Suppressor macrophage (primary cell): ENCODE measurements at places on chromosomes 6 and 20.

DNA sequence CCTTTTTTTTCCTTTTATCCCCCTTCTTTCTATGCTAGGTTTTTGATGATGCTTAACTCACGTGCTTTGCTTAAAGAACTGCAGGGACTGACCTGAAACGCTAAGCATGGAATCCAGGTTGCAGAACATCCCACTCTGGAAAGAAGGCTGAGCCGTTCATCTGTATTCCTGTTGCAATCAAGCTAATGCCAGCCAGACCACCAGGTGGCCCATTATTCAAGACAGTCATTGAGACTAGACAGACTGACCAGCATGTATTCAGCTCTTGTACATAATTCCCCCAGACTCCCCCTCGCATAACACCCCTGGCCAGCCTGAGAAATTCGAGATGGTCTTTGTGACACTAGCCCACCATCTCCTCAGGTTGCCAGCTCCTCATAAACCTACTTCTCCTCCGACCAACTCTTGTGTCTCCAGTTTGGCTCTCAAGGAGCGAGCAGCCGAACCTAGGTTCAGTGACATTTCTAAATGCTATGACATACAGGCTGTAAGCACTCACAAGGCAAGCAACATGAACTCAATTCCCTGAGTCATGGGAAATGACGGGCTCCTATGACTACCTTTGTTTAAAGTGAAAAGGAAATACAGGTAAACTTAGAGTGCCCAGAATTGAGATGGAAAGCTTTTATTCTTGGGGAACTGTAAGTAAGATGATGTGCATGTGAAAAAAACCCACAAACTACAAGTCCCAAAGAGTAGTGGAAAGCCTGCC lies 309.3 kb upstream of the CDYL start:
- DNase-seq, result no peak

DNA sequence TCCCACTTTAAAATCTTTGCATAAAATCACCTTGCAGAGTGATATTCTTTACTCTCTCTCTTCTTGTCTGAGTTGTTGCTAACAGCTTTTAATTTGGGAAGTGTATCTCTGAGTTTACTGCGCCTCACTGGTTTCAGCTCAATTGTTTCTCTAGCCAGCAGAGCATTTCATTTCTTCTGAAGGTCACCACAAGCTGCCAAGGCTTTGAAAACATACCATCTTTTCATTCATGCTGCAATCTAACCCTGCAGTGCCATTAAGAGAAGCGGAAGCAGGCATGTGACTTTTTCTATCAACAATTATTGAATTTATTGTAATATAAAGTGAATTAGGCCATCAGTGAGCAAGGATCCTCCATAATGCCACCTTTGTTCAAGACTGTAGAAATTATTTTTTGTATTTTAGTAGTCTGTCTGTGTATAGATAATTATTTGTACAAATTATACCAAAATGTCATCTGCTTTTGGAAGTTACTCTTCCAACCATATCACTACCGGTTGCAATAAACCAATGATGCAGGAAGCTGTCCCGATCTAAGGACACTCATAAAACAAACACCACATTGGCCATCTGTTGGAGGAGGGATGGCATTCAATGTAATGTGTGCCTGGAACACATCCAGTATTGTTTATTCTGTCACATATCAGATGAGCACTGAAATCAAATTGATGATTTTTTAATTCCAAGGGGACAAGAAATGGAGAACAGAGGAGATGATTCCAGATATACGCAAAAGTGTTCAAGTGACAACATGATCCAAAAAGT lies 26.8 kb downstream of the HS3ST5 start:
- DNase-seq, result no peak

DNA sequence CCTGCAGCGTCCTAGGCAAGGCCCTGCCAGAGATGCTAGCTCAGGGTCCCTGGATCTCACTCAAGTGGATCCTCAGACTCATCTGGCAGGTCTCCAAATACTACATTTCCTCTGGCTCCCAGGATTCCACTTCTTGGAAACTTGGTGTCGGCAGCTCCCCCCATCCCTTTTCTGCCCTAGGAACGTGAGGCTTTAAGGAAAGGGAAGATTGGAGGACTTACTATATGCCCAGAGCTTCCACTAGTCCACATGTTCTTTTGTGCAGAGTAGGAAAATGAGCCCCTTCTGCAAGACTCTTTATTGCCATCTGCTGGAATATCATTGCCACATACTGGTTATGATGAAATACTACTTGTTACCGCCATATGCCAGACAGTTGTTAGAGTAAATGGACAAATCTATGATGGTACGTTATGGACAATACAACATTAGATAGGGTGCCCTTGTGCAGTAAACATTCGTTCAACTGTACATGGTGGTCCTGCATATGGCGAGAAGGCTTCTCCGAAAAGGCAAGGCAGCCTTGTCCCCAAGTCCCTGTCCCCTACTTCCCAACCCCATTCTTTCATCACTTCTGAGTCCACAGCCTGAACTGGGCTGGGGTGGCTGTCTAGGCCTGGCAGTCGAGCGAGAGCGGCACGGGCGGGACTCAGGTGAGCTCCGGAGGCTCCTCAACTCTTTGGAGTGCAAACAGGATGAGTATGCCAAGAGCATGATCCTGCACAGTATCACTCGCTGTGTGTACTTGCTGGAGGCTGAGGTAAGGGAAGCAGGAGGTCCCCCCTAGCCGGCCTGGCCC lies 780 bp downstream of the ARMC12 start:
- DNase-seq, result peak; percentile 90

- DNase-seq, result no peak
These were observed 76.9 kb downstream of the CEP57L1 start for GRCh38 chr6:109172101-109172746.

DNA sequence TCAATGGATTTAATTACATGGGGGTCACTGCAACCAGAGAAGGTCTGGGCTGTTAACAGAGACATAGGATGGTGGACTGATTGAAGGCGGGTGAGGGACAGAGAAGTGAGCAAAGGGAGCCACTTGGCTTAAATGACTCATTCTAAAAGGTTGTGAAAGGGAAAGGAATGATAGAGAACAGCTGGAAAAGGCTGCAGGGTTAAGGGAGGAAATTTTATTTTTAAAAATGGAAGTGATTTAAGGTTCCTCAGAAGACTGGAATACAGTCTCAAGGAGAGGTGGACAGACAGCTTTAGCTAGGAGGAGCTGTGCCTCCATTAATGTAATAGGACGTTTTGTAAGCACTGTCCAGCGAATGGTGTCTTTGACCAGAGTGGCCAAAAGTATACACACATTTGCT lies 46.7 kb downstream of the RGS17 start:
- DNase-seq, result no peak

GRCh38 chr6:45537539-45537938 lies 159.8 kb upstream of the SUPT3H start:
- DNase-seq, result no peak

- DNase-seq, result peak; percentile 50
These were observed 58.2 kb downstream of the TRIM27 start for GRCh38 chr6:28865401-28866204.

GRCh38 chr6:63188828-63189227 lies 22.4 kb upstream of the FKBP1C start:
- no peak for DNase-seq

- peak; percentile 66 for DNase-seq
These were observed 424.4 kb upstream of the MARCKS start for GRCh38 chr6:113432521-113433334.

DNA sequence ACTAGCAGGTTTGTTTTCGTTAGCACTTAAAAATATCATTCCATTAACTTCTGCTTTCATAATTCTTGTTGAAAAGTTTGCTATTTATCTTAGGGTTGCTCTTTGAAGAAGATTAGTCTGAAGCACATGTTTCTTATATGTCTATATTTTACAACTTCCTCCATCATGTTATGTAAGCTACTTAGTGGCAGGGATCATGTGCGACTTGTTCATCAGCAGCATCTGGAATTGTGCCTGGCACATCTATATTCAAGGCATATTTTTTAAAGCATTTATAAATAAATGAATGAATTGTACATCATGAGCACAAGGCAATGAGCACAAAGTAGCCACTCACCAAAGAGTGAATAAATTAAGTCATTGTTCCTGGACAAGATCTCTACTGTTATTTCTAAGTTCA lies 187.2 kb upstream of the COL21A1 start:
- DNase-seq, result no peak

GRCh38 chr6:73983367-73983766 lies 287.4 kb downstream of the CD109 start:
- DNase-seq, result no peak

DNA sequence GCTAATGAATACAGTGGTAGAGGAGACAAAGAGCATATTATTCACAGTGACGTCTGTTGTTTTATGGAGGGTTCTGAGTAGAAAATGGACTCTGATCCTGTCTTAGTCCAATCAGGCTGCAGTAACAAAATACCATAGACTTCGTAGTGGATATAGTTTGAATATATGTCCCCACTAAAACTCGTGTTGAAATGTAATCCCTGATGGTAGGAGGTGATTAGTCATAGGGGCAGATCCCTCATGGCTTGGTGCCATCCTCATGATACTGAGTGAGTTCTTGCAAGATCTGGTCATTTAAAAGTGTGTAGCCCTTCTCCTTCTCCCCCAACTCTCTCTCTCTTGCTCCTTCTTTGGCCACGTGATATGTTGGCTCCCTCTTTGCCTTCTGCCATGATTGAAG lies 82.5 kb downstream of the CD83 start:
- peak; percentile 18 for DNase-seq

DNA sequence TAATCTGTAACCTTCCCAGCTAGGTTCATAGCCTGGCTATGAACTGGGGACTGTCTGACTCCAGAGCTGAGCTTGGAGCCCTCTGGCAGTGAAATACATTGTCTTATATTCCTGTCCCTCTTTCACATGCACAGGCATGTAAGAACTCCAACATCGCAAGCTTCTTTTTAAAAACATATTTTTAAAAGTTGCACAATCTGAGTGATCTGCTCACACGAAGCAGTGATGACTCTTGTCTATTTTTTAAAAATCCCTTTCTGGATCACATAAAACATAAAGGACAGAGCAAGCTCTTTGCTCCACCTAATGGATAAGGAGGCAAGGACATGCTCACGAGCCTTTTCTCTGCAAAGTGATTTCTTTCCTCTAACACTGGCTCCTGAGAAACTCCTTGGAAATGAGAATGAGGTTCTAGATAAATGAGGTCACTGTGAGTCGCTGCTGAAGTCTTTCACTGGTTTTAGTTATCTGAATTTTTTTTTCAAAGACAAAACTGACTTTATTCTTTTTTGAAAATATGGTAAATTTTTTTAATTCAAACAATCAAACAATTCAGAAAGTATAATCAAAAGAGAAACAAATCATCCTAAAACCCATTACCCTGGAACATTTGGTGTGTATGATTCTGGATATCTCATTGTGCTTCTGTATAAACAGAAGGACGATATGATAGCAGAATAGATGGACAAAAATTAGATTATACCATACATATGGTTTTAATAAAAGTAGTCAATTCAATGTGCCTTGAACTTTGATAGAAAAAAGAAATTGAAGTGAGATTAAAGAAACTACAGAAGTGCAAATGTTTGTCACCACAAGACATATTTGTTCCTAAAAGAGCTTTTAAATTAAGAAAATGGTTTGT lies 30.8 kb downstream of the IL20RA start:
- DNase-seq, result peak; percentile 22

DNA sequence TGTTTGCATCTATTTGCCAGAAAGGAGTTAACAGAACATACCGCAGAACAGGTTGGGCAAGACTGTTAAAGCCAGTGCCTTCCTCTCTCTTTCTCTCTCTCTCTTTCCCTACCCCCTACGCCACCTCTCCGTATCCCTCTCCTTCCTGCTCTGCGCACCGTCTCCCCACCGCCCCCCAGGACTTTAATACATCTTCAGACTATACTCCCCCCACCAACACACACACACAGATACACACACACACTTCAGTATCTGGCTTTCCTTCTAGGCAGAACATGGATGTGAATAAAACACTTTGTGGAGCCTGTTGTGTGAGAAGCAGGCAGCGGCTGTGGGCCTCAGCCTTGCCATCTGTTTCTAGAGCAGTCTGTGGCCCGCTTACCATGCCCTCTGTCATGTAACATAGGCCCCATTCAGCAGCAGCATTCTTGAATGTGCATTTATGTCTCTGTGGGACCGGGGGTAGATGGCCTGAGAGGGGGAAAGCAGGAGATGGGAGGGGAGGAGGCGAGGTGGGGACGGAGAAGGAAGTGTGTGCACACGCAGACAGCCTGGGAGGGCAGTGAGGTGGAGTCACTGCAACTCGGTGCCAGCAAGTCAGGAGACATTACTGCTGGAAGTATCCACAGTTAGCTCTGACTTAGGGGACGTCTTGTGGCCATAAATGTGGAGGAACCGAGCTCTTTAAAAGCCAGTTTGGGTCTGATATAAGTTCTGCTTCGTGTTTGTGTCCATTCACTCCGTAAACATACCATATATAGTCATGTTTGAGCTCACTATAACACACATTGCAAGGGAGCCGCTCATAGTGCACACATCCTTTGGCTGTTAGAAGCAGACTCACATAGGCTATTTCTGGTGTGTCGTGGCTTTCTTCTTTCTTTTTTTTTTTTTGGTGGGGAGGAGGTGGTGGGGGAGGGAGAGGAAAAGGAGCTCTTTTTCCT lies 38.4 kb downstream of the RREB1 start:
- DNase-seq, result peak; percentile 82

DNA sequence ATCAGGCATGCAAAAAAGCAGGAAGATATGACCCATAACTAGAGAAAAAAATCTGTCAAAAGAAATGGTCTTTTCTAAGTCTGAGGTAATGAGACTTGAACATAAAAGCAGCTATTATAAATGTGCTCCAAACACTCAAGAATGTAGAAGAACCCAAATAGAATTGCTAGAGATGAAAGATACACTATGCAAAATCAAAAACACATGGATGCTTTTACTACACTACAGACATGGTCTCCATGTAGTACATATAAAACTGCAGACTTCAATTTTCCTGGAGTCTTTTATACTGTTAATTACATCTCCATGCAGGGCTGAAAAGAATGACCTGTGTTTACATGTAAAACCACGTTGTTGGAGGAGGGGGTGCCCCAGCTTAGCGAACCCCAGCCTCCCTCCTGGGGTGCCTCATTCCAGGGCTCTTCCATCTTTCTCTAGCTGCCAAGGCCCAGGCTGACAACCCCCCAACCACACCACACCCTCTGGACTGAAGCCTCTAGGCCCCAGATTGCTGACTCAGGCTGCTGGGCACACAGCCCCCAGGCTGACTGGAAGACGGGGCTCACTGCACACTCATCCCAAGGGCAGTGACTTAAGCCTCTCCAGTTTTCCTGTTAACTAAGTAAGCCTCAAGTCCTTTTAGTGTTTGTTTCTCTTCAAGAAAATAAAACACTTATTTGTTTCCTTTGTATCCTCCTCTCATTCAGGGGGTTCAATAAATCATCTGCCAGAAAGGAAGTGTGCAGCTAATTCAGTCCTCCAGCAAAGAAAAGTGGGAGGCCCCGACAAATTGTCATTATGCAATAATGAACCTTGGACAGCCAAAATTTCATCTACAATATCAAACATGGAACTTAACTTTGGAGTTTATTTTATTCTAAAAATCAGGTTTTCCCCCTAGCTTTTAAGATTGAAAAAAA lies 26.0 kb upstream of the PLAGL1 start:
- DNase-seq, result no peak
